Endothelial cell (in vitro differentiated cells): ENCODE measurements at places on chromosomes 6 and 20.

DNA sequence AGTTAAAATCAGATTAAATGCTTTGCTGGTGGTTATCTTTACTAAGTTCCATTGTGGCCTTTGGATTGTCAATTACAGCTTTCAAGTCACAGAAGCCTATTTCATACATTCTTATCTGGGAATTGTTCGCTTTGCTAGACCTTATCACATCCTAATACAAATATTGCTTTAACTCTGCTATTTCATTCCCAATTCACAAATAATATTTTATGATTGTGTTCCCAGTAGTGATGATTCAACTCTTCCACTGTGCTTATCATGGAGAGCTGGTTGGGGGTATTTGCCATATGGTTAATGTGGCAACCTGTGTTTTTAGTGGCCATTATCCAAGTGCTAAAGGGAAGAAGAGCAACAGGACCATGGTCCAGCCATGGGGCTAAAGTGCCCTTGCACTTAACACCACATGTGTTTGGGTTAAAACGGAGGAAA is 72.9 kb upstream of the GLP1R start:
- no peak overlapping the region for H3K27ac ChIP-seq
- H3K36me3 ChIP-seq = no peaks in the 10 kb centered on the region
- H3K27me3 ChIP-seq = no peaks in the 10 kb centered on the region
- H3K4me3 ChIP-seq = no peak overlapping the region
- DNase-seq = no peak

DNA sequence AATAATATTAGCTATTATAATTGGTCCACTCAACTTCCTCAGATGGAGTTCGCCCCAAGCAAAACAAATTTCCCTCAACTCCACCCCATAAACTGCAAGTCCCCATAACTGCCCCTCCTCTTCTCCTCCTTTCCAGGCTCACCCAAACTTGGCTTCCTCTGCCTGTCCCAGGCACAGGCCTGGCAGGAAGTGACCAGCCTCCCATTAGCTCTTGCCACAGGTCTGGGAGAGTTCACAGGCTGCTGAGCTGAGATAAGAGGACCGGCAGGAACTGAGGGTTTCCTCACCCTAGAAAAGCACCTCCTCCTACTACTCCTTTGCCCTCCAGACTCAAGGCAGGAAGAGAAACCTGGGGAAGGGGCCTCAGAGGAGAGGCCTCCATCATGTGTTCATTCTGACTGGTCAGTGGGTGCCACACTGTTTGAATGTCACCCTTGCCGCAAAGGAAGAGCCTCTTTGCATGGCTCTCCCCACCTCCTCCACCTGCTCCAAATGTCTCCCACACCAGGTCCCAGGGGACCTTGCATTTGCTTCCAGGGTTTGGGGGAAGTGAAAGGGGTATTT is 24.5 kb upstream of the SMIM29 start:
- DNase-seq = peak; percentile 74
- peaks cover 6% of the 10 kb centered on the region for H3K36me3 ChIP-seq
- no peak overlapping the region for H3K4me3 ChIP-seq
- peaks cover 8% of the 10 kb centered on the region for H3K27me3 ChIP-seq

DNA sequence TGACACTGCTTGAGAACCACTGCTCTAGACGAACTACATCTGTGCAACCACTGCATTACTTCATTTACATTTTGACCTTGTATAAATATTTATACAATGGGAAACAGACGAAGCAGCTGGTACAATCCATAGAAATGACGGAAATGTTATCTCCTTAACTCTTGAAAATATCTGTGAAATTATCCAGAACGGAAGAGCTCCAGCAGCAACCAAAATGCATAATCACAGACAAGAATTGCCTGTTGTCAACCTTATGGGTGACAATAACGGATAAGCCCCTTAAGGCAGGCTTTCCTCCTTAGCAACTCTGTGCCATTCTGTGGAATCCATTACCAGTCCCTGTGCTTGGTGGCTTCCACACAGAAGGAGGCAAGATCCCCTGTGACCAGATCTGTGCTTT is 115.4 kb downstream of the DTNBP1 start:
- DNase-seq = no peak
- peaks cover 47% of the 10 kb centered on the region for H3K4me1 ChIP-seq
- H3K4me3 ChIP-seq = no peak overlapping the region
- peaks cover 6% of the 10 kb centered on the region for H3K27me3 ChIP-seq
- peaks cover 9% of the 10 kb centered on the region for H3K36me3 ChIP-seq

DNA sequence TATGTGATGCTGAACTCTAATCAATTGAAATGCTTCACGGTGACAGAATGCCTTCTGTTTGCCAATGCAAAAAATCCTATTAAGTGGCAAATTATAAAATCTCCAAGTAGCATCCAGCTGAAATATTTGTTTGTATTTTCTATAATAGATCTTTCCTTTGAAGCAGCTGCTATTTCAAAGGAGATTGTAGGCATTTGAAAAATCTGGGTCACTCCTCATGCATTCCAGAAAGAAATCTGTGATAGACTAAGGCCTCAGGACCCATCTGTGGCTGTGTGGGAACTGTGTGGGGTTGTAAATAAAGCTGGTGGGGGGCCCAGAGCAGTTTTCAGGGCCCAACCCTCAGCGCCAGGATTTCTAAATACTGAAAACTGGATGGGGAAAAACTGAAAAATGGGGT is 216.9 kb upstream of the ARG1 start:
- H3K4me1 ChIP-seq = peaks cover 3% of the 10 kb centered on the region
- H3K4me3 ChIP-seq = no peak overlapping the region
- no peak for DNase-seq
- no peak overlapping the region for H3K27ac ChIP-seq
